ENCODE measurements at places on chromosomes 6 and 20. TPM values are rescaled to one million over a fixed set of nuclear protein-coding genes. Genes with fewer than 3 reads are reported as not detected.

Gene KIF25
- polyA plus RNA-seq = 0.44 TPM

Gene CFB
- 6.6 TPM for polyA plus RNA-seq

Gene TINAG
- 26.3 TPM for polyA plus RNA-seq

Gene NOX3
- 1.1 TPM for polyA plus RNA-seq

Gene SPINT3
- polyA plus RNA-seq = not detected

Gene PHACTR3
- polyA plus RNA-seq = 10.5 TPM

Gene SAMD10
- polyA plus RNA-seq = 9.3 TPM

Gene EMILIN3
- polyA plus RNA-seq = 8.3 TPM

Gene FAXC
- 5.1 TPM for polyA plus RNA-seq

Gene SPEF1
- 2.5 TPM for polyA plus RNA-seq

Gene TGM2
- polyA plus RNA-seq = 39.4 TPM

Gene POU3F2
- 0.19 TPM for polyA plus RNA-seq

Gene RAD21L1
- polyA plus RNA-seq = not detected

Gene SNAP91
- polyA plus RNA-seq = 0.68 TPM

Gene SCRT2
- polyA plus RNA-seq = not detected

Gene ZC3H12D
- 0.51 TPM for polyA plus RNA-seq

Gene GSTA3
- polyA plus RNA-seq = 0.62 TPM

Gene CPNE5
- polyA plus RNA-seq = 13.2 TPM

Gene OLIG3
- not detected for polyA plus RNA-seq

Gene TMEM200A
- polyA plus RNA-seq = 42.3 TPM

Gene TRMT11
- polyA plus RNA-seq = 26.3 TPM

Gene HLA-A
- polyA plus RNA-seq = 197 TPM

Gene MYMX
- polyA plus RNA-seq = 0.23 TPM

Gene WFDC6
- not detected for polyA plus RNA-seq

Gene MYLK2
- 1.1 TPM for polyA plus RNA-seq

Gene SLX4IP
- 8.3 TPM for polyA plus RNA-seq

Gene CAP2
- polyA plus RNA-seq = 13.3 TPM

Gene TREML1
- polyA plus RNA-seq = 1.2 TPM

Gene RAMACL
- polyA plus RNA-seq = 0.26 TPM

Gene ENPP3
- 11.6 TPM for polyA plus RNA-seq

Gene SLC13A3
- 17.4 TPM for polyA plus RNA-seq

Gene MRPL14
- 40.6 TPM for polyA plus RNA-seq

Gene ZKSCAN4
- 11.0 TPM for polyA plus RNA-seq

Gene PCSK2
- polyA plus RNA-seq = 0.48 TPM

Gene CST2
- not detected for polyA plus RNA-seq

Gene TRIM31
- not detected for polyA plus RNA-seq

Gene BPI
- 1.4 TPM for polyA plus RNA-seq

Gene AGPAT4
- polyA plus RNA-seq = 18.7 TPM

Gene LCA5
- 8.9 TPM for polyA plus RNA-seq

Gene MOCS3
- polyA plus RNA-seq = 5.4 TPM

Gene THBD
- 6.0 TPM for polyA plus RNA-seq

Gene BTNL2
- 1.0 TPM for polyA plus RNA-seq

Gene SEMG1
- polyA plus RNA-seq = not detected

Gene ANGPT4
- polyA plus RNA-seq = 0.20 TPM

Gene MYH7B
- polyA plus RNA-seq = 0.84 TPM

Gene ZNF165
- polyA plus RNA-seq = 3.9 TPM

Gene NFATC2
- 2.3 TPM for polyA plus RNA-seq
